NAMALWA (cell line): ENCODE measurements at places on chromosomes 5 and 9.

DNA sequence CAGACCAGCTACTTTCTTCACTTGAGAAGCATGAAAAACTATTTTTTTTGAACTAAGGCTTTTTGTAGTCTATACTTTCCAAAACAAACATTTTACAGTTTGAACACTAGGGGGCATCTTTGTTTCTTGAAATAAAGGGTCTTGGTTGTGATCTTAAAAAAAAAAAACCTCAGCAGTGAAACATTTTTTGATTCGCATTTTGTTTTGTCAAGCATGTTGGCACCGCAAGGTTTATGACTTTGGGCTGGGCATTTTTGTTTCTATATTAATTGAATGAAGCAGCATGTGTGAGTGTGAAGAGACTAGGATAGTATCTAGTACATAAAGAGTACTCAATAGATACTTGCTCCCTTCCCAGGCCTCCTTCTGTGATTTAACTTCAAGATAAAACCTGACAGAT lies 31.6 kb upstream of the ACOT12 start:
- peak; percentile 69 for DNase-seq

DNA sequence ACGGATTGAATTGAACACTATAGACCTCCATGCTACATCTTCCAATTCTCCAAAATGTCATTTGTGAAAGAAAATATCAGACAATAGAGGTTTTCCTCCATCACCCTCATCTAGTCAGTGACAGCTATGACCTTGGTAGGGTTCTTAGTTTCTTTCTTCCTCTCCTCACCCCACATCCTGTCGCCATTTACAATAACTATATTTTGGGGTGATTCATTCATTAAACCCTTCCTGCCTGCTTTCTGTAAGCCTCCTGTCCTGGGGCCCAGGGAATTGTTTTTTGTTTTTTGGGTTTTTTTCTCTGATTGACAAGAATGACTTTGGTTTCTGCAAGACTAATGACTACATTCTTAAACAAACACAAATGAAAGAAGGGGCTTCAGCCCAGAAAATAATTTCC lies 82.6 kb downstream of the PRELID2 start:
- DNase-seq, result no peak

GRCh38 chr5:53023969-53024368 lies 34.8 kb downstream of the ITGA2 start:
- DNase-seq, result no peak

DNA sequence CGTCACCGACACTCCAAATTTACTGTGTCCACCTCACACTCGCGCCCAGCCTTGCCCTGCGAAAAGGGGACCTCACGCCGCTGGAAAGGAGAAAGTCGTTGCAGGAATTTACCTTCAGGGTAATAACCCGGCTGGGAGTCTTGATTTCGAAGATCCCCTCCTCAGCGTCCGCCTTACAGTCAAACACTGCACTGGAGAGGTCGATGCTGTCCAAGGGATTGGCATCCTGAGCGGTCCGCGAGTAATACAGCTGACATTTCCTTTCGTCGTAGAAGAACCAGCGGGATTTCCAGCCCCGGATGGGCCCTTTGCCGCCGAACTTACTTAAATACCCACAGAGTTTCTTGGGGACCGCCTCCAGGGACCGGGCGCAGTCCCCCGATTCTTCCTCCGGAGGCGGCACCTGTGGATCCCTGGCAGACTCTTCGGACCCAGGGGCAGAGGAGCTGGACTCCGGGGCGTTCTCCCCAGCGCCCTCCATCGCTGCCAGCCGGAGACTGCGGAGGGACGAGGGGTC lies 330 bp downstream of the TBC1D2 start:
- no peak for DNase-seq
